Tibial nerve (tissue), 4 donors: ENCODE measurements at places on chromosomes 12 and 14.

DNA sequence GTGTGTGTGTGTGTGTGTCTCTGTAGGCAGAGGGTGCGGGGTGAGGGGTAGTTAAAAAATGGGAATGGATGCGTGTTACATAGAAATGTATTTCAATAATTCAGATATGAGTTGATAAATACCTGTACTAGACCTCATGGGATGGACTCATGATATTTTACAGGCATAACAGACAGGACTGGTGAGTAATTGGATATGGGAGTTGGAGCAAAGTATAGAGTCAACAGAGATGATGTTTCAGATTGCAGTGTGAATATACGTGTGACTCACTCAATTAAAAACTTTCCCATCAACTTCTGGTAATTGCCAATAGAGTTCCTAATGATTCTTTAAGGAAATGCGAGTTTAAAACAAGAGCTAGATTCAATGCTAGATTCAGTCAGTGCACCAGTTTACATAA, 711.9 kb downstream of the C12orf50 start:
- DNase-seq, result no peak

DNA sequence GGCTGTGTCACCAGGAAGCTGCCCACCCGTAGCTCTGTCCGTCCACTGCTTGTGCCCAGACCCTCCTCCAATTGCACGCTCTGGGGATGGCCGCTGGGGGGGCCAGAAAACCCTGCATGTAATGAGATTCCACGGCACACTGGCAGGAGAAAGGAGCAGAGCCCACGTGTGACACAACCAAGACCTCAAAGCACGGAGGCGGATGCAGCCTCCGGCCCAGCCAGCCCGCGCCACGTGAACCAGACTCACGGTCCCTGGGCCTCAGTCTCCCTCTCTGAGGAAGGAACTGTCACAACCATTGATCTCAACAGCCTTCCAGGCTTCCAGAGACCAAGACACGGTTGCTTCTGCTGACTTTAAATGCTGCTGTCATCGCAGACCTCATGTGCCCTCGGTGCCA, 14.4 kb downstream of the ANHX start:
- no peak for DNase-seq

- no peak for DNase-seq
Observed at GRCh38 chr14:56145965-56146364, 27.8 kb downstream of the PELI2 start.

- no peak for DNase-seq
Observed at GRCh38 chr14:106094654-106095189, 568.3 kb downstream of the TMEM121 start.

- DNase-seq, result no peak
Observed at GRCh38 chr14:72535485-72535884, 358.4 kb downstream of the DPF3 start.

- no peak for DNase-seq
Observed at GRCh38 chr14:38512236-38512635, 256.3 kb upstream of the CLEC14A start.
